Upper lobe of left lung (tissue), 6 donors: ENCODE measurements at places on chromosomes 12 and 14. TPM values are rescaled to one million over a fixed set of nuclear protein-coding genes. Genes with fewer than 3 reads are reported as not detected.

MRPL51 gene
- total RNA-seq, result 53.7 TPM

SOAT2 gene
- not detected for total RNA-seq

PLEKHH1 gene
- 4.0 TPM for total RNA-seq

PELI2 gene
- 17.6 TPM for total RNA-seq

KRT6B gene
- 0.17 TPM for total RNA-seq

KTN1 gene
- 215 TPM for total RNA-seq

C1QL4 gene
- not detected for total RNA-seq

- no peak overlapping the region for H3K4me3 ChIP-seq
- H3K27ac ChIP-seq, result peak overlapping the region; percentile 93
- H3K4me1 ChIP-seq, result peaks cover 68% of the 10 kb centered on the region
- no peaks in the 10 kb centered on the region for H3K27me3 ChIP-seq
These were observed 23.8 kb downstream of the PXN start for GRCh38 chr12:120241561-120242274.

DNA sequence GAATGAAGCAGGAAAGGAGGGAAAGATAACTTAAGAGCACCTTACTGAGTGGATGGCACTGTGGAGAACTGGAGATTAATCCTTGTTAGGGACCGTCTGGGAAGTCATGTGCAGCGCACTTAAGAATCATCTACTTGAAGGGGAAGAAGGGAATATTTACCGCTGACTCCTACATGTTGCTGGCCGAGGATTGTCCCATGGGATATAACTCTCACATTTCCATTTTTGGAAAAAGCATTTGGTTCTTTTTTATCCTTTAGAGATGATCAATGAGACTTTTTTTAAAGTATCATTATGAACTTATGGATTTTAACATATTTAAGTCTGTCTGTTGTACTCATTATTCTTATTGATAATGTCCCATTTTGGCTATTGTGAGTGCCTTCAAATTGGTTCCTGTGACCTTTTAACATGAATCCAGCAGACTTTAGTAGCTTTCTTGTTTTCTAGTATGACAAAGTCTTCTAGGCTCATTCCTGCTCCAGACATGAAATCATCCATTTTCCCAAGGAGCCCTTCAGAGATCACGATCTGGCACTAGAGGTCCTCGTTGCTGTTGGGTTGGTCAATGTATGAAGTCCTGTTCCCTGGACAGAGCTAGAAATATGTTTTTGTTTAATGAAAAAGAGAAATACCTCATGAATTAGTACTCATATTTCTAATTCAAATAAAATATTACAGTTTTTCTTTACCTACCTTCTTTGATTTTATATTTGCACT is 20.2 kb upstream of the FAM234B start:
- no peak overlapping the region for H3K27ac ChIP-seq
- H3K4me3 ChIP-seq, result no peak overlapping the region
- peak; percentile 27 for DNase-seq
- H3K27me3 ChIP-seq, result no peaks in the 10 kb centered on the region
- no peaks in the 10 kb centered on the region for H3K36me3 ChIP-seq

- no peaks in the 10 kb centered on the region for H3K27me3 ChIP-seq
- H3K36me3 ChIP-seq, result no peaks in the 10 kb centered on the region
- no peak overlapping the region for H3K4me3 ChIP-seq
These were observed 49.1 kb downstream of the KCNA1 start for GRCh38 chr12:4958697-4959375.

DNA sequence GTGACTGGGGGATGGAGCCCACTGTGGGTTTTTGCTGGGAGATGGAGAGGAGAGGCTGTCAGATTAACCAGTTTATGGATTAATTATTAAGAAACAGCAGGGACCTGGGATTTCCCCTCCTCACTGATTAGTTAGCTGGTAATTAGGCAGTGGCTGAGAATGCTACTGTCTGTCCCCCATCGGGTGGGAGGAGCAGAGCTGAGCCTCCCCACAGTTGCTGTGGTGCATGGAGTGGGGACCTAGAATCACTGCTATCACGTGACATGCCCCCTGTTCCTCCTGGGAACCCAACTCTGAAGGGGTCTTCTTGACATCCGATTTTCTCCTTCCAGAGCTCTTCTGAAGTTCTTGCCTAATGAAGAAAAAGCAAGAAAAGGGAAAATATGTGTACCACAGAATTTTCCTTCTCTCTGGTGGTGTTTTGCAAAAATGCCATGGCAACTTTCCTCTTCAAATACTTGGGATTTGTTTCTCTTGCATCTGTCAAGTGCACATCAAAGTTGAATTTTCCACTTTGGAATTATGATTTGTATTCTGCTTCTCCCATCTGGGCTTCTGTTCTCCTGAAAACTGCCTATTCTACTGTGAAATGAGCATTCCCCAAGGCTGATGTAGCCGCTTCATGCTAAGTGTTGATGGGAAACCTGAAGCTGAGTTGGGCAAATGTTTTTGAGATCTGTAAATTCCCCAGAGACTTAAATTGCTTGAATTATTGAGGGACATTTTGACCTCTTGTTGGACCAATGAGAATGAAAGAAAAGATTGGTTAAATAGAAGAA is 264.2 kb downstream of the RGS6 start:
- no peaks in the 10 kb centered on the region for H3K27me3 ChIP-seq
- H3K27ac ChIP-seq, result no peak overlapping the region
- no peak for DNase-seq

- H3K4me1 ChIP-seq, result peaks cover 17% of the 10 kb centered on the region
- peak overlapping the region; percentile 63 for H3K27ac ChIP-seq
- peak overlapping the region; percentile 23 for H3K4me3 ChIP-seq
- peaks cover 12% of the 10 kb centered on the region for H3K36me3 ChIP-seq
These were observed 516 bp downstream of the ANKRD9 start for GRCh38 chr14:102508774-102509745.

GRCh38 chr12:39451977-39452376 is 9.1 kb upstream of the KIF21A start:
- H3K4me3 ChIP-seq, result no peak overlapping the region
- H3K36me3 ChIP-seq, result no peaks in the 10 kb centered on the region
- no peak overlapping the region for H3K27ac ChIP-seq
- no peaks in the 10 kb centered on the region for H3K27me3 ChIP-seq
- H3K4me1 ChIP-seq, result no peaks in the 10 kb centered on the region

GRCh38 chr14:45242706-45243105 is 10.3 kb downstream of the MIS18BP1 start:
- peaks cover 7% of the 10 kb centered on the region for H3K36me3 ChIP-seq
- no peak overlapping the region for H3K27ac ChIP-seq
- no peaks in the 10 kb centered on the region for H3K4me1 ChIP-seq

GRCh38 chr14:74922752-74923401 is at the start of gene RPS6KL1:
Gene RPS6KL1, minus strand, starts transcription at chr14:74923260. Its CDS starts 1,719 bp downstream, at chr14:74921541.
- peak within 1 kb of the TSS; percentile 75 for H3K27ac ChIP-seq
- DNase-seq, result peak; percentile 95
- no peaks in the 10 kb centered on the region for H3K36me3 ChIP-seq
- H3K4me1 ChIP-seq, result peaks cover 11% of the 10 kb centered on the region
- H3K4me3 ChIP-seq, result peak within 1 kb of the TSS; percentile 56

- peak overlapping the region; percentile 13 for H3K27ac ChIP-seq
- H3K36me3 ChIP-seq, result peaks cover 9% of the 10 kb centered on the region
- no peaks in the 10 kb centered on the region for H3K27me3 ChIP-seq
- peaks cover 36% of the 10 kb centered on the region for H3K4me1 ChIP-seq
- peak; percentile 81 for DNase-seq
- no peak overlapping the region for H3K4me3 ChIP-seq
These were observed 63.6 kb downstream of the CHGA start for GRCh38 chr14:92986254-92987147.

GRCh38 chr14:98974113-98974512 is 297.9 kb downstream of the BCL11B start:
- H3K4me1 ChIP-seq, result no peaks in the 10 kb centered on the region
- H3K4me3 ChIP-seq, result no peak overlapping the region

GRCh38 chr14:20522332-20522731 is 17.0 kb downstream of the RNASE10 start:
- H3K27ac ChIP-seq, result no peak overlapping the region
- H3K4me3 ChIP-seq, result no peak overlapping the region
- no peaks in the 10 kb centered on the region for H3K27me3 ChIP-seq
- no peaks in the 10 kb centered on the region for H3K36me3 ChIP-seq

DNA sequence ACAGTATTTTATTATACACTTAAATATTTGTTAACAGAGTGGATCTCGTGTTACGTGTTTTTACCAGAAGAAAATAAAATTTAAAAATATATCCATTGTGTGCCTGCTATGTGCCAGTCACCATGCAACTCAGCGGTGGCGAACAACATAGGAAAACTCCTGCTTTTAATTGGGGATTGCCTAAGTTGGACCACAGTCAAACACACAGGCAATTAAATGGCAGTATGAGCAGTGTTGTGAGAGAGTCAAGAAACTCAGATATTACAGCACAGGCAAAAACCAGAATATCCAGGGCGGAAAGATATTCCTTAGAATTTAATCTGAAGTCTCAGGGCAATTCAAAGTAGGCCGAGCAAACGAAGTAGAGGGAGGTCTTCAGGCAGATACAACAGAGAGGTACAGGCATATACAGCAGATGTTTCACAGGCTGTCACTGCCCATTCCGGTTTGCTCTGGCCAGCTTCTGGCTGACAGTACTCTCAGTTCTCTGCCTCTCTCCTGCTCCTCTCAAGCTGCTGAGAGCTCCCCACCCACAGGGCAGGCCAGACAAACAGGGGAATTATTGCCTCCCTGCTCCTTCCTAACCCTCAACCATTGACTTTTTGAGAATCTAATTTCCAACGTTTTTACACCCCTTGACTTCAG is 540.2 kb upstream of the TMEM132C start:
- no peaks in the 10 kb centered on the region for H3K27me3 ChIP-seq
- H3K4me3 ChIP-seq, result no peak overlapping the region
- no peaks in the 10 kb centered on the region for H3K4me1 ChIP-seq
- DNase-seq, result no peak

- no peak for DNase-seq
- H3K36me3 ChIP-seq, result no peaks in the 10 kb centered on the region
- no peaks in the 10 kb centered on the region for H3K4me1 ChIP-seq
- no peak overlapping the region for H3K4me3 ChIP-seq
- no peak overlapping the region for H3K27ac ChIP-seq
These were observed 171.7 kb upstream of the FLRT2 start for GRCh38 chr14:85358136-85358785.

- no peak overlapping the region for H3K4me3 ChIP-seq
- no peaks in the 10 kb centered on the region for H3K27me3 ChIP-seq
- no peak overlapping the region for H3K27ac ChIP-seq
- no peak for DNase-seq
- H3K4me1 ChIP-seq, result peaks cover 3% of the 10 kb centered on the region
These were observed 3.4 kb upstream of the PPM1A start for GRCh38 chr14:60245380-60246177.

GRCh38 chr12:16148938-16149337 is 128.5 kb downstream of the SLC15A5 start:
- H3K4me1 ChIP-seq, result no peaks in the 10 kb centered on the region
- no peak for DNase-seq
- no peak overlapping the region for H3K27ac ChIP-seq
- H3K4me3 ChIP-seq, result no peak overlapping the region
- no peaks in the 10 kb centered on the region for H3K27me3 ChIP-seq
- H3K36me3 ChIP-seq, result no peaks in the 10 kb centered on the region

DNA sequence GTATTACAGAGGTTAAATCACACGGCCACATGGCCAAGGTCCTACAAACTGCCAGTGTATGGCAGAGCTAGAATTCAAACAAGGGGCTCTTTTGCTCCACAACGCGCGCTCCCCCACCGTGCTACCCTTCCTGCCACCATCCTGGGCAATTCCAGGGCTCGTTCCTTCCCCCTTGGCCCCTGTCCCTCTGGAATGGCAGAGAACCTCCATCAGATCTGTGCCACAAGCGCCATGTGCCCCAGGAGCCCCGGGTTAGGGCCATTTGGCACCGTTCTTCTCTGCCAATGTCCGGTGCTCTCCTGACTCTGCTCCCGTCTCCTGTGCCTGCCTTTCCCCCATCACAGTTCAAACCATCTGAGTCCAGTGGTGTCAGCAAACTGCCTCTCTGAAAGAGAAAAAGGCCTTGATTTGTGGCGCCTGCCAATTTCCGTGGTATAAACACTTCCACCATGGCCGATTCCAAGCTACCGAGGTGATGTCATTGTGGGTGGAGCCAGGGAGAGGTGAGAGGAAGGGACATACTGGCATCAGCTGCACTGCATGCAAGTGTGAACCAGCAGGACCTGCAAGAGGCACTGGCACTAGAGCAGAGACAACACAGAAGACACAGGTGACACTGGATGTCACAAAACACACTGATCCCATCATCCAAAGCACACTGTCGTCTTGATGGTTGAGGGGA is 163.1 kb downstream of the CALM1 start:
- no peaks in the 10 kb centered on the region for H3K36me3 ChIP-seq
- peaks cover 10% of the 10 kb centered on the region for H3K4me1 ChIP-seq
- H3K27ac ChIP-seq, result no peak overlapping the region

DNA sequence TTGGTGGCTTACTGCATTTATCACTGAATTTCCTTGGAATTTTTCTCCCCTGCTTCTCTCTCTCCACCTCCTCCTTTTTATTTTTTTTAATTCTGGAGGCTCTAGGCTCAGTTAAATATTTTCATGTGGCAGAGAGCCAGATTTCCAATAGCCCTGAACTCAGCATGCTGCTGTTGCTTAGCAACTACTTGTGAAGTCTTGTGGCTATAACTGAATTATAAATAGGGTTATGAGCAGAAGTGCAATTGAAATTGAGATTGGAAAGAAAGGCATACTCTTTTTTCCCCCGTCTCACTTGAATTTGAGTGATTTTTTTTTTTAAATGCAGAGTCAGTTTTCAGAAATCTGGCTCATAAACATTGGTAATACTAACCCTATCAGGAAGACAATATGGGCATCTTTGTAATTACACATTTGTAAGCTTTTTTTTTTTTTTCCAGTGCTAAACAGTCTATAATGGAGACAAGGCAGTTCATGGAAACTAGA is 38.3 kb downstream of the ATF7IP start:
- no peak overlapping the region for H3K4me3 ChIP-seq
- no peak overlapping the region for H3K27ac ChIP-seq
- no peak for DNase-seq
- no peaks in the 10 kb centered on the region for H3K36me3 ChIP-seq
- peaks cover 12% of the 10 kb centered on the region for H3K4me1 ChIP-seq
- H3K27me3 ChIP-seq, result no peaks in the 10 kb centered on the region

DNA sequence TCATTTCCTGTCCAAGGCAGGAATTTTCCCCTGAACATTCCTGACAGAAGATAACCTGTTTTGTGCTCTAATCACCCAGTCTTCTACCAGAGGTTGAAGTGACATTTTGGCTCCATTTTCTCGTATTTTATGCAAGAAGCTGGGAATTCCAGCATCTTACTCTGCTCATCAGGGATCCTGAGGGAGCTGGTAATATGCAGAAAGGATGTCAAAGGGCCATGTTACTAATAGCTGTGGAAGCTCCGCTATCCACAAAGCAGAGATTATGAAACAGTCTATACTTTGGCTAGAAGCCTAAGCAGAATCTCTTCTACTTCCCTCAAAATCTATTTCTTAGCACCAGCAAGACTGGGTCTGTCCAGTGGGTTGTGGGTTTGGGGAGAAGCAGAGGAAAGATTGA is 613.0 kb downstream of the DIO2 start:
- H3K4me1 ChIP-seq, result no peaks in the 10 kb centered on the region
- no peak overlapping the region for H3K27ac ChIP-seq
- DNase-seq, result no peak
- no peaks in the 10 kb centered on the region for H3K36me3 ChIP-seq
- no peak overlapping the region for H3K4me3 ChIP-seq

- DNase-seq, result no peak
- H3K4me1 ChIP-seq, result no peaks in the 10 kb centered on the region
- no peaks in the 10 kb centered on the region for H3K36me3 ChIP-seq
- H3K4me3 ChIP-seq, result no peak overlapping the region
- H3K27ac ChIP-seq, result no peak overlapping the region
- no peaks in the 10 kb centered on the region for H3K27me3 ChIP-seq
These were observed 371.1 kb upstream of the RPL10L start for GRCh38 chr14:47022721-47023120.
